ENCODE measurements at places on chromosomes 2 and 18.

DNA sequence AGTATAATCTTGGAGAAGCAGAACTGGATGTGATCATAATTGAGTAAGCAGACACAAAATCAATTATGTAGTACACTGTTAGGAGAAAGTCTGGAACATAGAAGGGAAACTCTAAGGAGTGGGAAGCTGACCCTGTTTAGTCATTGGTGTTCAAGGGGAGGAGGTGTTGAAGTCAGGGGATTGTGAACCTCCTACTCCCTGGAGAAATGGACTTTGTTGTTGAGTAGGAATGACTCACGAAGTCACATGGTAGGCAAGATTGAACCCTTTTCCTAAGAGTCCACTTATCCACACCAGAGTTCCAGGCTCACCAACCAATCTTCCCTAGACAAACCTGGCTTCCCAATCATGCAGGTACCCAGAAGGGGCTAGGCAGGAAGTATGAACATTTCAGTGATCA, 81.0 kb upstream of the BCL11A start:
- DNase-seq: no peak

- DNase-seq: no peak
Observed at GRCh38 chr2:55163941-55164390, 68.1 kb downstream of the CLHC1 start.

GRCh38 chr2:95261602-95262001, 12.6 kb upstream of the PROM2 start:
- DNase-seq: no peak

DNA sequence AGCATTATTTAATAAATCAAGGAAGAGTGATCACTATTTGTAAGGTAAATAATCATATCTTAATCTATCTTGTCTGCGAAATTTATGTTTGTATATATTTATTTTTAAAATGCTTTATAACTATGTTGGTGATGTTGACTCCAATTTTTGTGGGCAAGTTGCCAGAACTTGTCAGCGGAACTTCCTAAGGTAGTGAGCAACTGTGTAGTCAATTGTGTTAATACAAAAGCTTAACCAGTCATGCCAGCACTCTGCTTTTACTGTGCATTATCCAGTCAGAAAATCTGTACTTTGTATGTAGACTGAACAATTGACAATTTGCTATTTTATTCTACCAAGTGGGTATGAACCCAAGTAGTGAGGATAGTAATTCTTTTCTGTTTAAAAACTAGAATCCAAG, 61.9 kb upstream of the RND3 start:
- DNase-seq: no peak

GRCh38 chr2:70627211-70627898, 73.7 kb upstream of the TGFA start:
- DNase-seq: no peak

GRCh38 chr2:45432406-45432805, 178.7 kb downstream of the SRBD1 start:
- DNase-seq: no peak

GRCh38 chr2:171553858-171554257, 31.6 kb downstream of the CYBRD1 start:
- DNase-seq: no peak

DNA sequence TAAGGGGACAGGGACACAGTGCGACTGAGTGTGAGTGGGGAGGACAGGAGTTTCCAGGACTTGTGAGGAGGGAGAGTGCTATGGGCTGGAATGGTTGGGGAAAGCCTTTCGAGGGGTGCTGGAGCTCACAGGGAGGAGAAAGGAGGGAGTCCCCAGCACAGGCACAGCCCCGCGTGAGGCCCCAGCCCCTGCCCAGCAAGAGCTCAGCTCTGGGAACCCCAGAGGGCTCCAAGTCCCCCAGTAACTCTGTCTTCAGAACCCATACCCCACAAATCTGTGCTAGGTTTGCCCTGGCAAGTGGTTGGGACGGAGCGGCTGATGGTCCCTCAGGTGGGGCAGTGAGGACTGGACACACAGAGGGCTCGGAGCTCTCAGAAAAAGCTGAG, 75.4 kb downstream of the SFXN5 start:
- no peak for DNase-seq

DNA sequence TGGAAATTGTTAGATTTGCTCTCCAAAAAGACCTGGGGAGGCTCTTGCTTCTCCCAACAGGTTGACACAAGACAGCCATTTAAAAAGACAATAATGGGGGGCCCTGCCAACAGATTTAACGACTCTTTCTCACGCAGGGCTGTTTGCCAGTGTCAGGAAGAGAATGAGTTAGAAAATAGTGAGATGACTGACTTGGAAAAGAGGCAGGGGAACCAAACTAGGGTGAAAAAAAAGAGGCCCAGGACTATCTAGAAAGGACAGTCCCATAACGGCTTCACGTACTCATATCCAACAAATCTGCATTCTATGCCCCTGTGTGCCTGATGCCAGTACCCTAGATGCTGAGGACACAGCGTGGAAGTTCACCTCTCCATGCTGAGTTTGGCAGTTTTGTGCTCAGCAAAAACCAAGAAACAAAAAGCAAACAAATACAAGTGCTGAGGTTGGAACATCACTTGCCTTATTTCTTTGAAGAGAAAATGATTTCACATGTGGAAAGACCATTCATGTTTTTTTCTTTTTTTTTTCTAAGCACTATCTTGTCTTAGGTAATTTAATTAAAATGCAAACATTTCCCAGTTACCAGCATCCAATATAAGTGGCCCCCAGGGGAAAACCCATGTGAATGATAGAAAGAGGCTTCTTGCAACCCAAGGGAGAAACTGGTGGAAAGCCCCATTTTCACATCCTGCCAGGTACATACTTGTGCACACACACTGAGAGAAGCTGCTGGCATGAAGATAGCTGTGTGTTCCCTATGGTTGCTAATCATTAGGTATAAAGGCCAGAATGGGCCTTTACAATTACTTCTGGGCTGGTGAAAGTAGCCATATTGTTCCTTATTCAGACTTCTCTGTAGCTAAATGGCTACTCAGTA, 10.6 kb upstream of the WIPF1 start:
- DNase-seq: no peak

DNA sequence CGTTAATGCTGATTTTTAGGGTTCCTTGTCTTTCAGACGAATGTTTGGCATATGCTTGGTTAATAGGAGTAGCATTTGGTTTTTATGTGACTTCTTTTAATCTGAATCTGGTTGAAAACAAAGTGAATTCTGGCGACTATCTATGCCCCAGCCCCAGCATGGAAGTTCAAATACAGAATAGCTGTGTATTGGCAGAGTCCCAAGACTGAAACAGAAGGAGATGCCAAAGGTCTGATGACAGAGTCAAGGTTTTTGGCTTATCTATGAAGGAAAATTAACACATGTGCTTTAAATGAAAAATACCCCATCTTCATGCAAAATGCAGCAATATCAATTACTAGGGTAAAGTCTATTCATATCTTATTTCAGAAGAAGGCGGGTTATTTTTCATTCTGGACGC, 734.8 kb upstream of the NXPH2 start:
- DNase-seq: no peak

GRCh38 chr2:981759-982158, 31.1 kb downstream of the SNTG2 start:
- no peak for DNase-seq

DNA sequence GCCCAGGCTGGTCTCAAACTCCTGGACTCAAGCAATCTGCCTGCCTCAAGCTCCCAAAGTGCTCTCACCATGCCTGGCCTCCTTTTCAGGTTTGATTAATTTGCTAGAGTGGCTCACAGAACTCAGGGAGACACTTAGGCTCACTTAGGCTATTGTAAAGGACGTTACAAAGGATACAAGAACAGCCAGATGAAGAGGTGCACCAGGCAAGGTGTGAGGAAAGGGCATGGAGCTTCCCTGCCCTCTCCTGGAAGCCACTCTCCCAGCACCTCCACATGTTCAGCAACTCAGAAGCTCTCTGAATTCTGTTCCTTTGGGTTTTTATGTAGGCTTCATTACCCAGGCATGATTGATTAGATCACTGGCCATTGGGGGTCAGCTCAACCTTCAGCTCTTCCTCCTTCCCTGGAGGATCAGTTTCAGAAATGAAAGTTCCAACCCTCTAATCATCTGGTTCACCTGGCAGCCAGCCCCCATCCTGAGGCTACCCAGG, 78.7 kb upstream of the RGPD5 start:
- no peak for DNase-seq

- DNase-seq: no peak
Observed at GRCh38 chr18:31241900-31242409, 76.0 kb upstream of the DSG1 start.

DNA sequence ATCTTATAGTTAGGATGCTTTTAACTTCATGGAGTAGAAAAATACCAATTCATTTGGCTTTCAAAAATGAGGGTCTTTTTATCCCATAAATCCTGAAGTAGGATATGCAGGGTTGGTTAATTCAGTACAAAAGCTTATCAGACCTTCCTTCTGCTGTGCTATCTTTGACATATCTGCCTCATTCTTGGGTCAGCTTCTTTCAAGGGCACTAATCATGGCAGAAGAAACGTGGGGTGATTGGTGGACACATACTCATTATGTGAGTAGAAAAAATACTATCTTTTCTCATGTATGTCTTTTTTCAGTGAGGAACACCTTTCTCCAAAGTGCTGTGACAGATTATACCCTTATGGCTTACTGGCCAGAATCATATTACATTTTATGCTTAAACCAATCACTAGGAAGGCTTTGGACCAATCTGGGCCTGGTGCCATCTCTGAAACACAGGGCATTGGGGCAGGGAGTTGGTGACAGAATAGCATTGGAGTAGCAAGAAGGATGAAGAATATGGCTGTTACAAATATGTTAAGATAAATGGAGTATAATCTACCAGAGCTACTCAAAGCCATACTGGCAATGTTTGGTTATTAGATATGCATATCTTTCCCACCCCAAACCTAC, 10.1 kb downstream of the UGP2 start:
- DNase-seq: no peak

DNA sequence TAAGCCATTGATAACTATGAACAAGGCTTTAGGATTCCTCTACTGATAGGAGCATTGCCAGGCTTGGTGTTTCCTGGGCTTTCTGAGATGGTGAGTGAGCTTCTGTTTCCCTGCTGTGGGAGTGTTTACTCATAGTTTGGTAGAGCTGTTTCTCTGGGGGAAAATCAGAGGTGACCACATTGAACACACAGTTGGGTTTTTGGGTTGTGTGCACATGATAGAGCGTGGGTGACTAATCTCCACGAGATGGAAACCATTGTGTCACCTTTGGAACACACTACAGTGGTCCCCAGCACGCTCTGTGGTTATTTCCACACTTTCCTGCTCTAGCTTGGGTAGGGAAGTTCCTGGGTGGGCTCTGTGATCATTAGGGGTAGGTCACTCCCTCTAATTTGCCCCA, 5.4 kb downstream of the IL1R1 start:
- peak; percentile 66 for DNase-seq

All from activated CD4-positive, alpha-beta T cell treated with anti-CD3 and anti-CD28 coated beads, Interleukin-2, amount 50 U/mL, for 48 hours (primary cell).